ENCODE measurements at places on chromosomes 5 and 9.

DNA sequence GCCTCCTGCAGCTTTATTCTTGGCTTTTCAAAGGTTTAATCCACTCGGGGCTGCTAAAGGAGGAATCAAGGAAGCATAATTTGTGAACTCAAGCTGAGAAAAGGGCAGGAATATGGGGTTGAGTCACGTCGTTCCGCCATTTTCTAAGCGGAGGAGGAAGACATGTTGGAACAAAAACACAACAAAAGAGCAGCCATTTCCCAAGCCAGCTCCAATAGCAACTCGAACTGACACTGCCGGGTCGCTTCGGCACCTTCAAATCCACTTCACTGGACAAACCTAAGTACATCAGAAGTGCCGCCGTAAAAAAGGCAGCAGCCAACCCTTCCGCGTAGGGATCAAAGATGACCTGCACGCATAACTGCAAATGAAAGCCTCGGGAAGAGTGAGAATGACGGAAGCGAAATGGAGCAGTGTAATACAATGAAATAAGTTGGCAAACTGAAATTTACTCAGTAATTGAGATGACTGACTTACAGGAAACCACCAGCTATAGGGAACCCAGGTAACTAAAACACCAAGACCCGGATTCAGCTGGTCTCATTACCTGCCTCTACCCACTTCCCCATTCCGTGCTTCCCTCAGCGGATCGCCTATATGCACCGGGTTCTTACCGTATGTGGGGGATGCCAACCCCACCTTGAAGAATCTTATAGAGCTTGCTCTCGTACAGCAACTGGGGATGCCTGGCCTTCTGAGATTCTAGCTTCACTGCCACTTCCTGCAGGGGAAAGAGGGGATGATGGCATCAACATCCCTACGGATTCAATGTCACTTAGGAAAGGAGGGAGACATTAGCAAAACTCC is 1.6 kb downstream of the CSNK1A1 start:
- DNase-seq: peak; percentile 60

DNA sequence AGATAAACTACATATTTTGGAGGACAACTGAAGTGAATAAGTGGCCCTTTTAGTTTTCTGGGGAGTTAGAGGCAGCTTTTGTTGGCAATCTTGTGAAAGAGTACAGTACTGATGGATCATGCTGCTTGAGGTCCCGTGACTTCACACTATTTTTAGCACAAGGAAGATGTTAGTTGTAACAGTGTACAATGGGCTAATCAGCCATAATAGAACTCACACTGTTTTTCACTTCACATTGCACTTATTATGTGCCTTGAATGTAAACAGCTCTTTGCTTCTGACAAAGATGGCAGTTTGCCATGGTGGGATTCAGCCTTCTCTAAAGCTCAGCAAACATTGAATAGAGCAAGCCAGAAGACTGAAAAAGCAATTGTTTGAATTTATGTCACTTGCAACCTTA is 176.7 kb upstream of the ZNF608 start:
- DNase-seq: no peak

DNA sequence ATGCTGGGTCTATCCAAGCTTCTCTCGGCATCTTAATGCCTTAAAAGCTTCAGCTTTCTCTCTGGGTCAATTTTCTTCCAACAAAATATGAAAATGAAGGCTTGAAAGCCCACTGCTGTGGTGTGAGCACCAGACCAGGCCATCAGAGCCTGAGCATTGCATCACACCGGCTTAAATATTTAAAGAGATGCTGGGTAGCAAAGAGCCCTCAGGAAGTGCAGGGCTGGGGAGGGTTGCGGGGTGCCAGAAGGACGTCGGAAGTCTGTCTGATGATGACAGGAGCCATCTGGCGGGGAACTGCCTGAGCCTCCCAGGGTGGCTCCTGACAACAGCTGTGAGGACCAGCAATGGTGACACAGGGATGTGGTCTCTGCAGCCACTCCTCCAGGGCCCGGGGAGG is 185.5 kb downstream of the OLFM1 start:
- DNase-seq: no peak

GRCh38 chr5:146947181-146947941 is 68.8 kb upstream of the PPP2R2B start:
- no peak for DNase-seq

DNA sequence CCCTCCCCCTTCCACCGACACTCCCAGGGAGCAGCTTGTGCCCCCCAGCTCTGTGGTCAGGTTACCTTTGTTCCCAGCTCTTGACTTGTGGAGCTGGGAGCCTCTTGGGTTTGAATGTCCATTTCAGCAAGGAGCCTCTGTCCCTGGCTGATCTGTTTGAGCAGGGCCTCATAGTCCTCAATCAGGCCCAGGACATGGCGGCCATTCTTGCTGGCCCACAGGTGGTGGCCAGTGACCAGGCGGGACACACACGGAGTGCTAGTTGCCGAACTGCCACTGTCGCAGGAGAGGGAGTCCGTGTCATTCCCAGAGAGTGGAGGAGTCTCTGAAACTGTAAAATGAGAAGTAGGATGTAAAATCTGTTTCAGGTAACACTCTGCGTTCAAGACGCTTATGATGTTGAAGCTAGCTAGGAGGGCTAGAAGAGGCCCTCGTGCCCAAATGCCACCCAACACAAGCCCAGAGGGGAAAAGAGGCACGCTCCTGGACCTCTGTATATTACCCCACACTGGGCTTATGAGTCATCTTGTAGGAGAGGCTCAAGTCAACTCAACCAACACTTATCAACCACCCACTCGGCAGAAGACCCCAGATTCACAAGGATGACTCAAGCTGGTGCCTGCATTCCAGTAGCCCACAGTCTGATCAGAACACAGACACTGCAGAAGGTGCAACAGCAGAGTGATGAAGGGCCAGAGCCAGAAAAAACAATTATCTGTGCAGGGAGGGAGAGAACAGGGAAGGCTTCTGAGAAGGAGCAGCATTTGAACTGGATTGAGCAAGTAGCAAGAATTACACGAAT is 177.0 kb downstream of the CDK5RAP2 start:
- no peak for DNase-seq

- no peak for DNase-seq
These were observed 24.1 kb upstream of the FLT4 start for GRCh38 chr5:180673371-180674089.

DNA sequence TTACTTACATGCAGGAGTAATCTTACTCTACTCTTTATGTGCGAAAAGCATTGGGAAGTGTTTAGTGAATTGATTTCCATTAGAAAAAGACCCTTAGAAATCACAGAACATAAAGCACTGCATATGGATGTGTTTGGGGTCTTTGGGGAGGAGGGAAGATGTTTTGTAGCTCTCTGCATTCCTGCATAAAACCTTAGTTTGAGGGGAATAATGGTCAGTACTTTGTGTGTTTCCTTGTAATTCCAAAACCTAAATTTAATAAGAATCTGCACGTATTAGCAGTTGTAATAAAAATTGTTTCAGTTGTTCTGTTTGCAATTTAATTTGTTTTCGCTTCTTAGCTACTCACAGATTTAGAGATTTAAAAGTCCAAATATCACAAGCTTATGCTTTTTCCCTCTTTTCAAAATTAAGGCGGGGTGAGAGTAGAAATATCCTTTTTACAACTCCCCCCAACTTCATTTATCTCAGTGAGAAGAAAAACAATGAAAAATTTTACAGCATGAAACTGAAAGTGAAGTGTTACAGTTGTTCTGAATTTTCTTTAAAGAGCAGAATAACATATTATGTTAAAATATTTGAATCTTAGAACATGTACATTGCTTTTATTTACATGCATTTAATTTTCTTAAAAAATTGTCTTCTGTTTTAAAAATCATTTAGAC is 143.8 kb downstream of the SMARCA2 start:
- DNase-seq: no peak

DNA sequence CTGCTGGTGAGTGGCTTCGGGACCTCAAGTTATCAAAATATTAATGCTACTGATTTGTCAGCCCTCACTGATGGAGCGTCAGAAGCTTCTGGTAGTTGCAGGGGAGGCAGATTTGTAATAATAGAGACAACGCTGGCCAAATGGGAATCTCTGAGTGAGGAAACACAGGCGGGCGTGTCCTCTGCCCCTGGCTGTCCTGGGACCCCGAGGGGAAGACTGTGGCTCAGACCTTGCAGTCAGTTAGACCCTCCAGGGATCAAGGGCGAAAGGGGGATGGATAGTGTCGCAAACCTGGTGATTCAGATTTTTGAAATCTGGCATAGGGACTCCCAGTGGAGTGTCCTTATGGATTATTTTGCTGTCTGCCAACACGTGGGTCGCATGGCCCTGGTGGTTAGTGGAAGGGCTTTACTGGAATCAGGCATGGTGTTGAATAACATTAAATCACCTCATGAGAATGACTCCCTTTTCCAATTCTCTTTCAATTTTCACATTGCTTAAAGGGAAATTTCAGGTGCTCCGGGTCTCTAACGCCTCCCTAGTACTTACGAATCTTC is 35.1 kb upstream of the NTNG2 start:
- no peak for DNase-seq

GRCh38 chr9:124365036-124365435 is 50.2 kb downstream of the PSMB7 start:
- no peak for DNase-seq

- DNase-seq: no peak
These were observed 46.6 kb downstream of the BNC2 start for GRCh38 chr9:16823906-16824305.

GRCh38 chr5:55141945-55142690 is 17.9 kb upstream of the GPX8 start:
- DNase-seq: no peak

DNA sequence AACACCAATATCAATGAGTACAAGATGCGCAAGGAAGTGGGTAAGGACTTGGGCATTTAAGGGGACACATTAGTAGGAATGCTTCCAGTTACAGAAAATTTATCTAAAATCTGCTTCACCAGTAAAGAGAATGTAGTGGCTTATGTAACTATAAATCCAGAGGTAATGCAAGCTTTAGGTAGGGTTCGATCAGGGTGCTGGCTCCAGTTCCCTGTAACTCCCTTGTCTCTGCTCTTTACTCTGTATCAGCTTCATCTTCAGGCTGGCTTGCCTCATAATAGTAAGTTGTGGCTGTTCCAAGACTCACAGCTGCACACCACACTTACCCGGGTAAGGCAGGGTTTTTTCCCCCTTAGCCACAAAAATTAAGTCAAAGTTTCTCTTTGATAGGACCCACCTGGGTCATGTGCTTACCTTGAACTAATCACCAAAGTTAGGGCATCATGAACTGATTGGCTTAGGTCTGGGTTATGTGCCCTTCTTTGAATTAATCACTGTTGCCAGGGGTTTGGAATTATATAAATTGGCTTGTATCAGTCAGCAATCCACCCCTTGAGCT is 35.5 kb downstream of the ARHGEF37 start:
- no peak for DNase-seq

- DNase-seq: no peak
These were observed 90.5 kb downstream of the FSTL4 start for GRCh38 chr5:133521801-133522200.

- no peak for DNase-seq
These were observed 56.2 kb downstream of the CTNNA1 start for GRCh38 chr5:138809391-138809790.

DNA sequence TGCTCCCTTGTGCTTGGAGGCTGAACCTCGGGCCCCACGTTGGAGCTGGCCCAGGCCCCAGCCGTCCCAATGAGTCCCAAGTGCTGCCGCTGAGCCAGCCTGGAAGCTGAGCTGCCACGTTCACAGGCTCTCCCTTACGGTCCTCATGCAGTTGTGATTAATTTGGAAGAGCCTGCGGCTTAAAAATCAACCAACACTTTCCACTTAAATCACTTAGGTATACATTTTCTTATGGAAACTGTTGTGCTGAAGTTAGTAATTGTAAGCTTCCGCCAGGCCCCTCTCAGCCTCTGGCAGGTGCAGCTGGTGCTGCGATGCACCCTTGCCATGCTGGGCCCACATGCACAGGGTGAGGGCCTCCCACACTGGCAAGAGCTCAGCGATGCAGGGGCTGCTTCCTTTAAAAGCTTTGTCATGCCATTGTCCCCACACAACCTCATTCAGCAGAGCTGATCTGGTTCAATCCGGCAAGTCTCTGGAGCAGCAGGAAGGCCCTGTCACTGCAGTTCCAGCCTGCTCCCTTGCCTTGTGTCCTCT is 61.0 kb downstream of the IPPK start:
- DNase-seq: no peak

DNA sequence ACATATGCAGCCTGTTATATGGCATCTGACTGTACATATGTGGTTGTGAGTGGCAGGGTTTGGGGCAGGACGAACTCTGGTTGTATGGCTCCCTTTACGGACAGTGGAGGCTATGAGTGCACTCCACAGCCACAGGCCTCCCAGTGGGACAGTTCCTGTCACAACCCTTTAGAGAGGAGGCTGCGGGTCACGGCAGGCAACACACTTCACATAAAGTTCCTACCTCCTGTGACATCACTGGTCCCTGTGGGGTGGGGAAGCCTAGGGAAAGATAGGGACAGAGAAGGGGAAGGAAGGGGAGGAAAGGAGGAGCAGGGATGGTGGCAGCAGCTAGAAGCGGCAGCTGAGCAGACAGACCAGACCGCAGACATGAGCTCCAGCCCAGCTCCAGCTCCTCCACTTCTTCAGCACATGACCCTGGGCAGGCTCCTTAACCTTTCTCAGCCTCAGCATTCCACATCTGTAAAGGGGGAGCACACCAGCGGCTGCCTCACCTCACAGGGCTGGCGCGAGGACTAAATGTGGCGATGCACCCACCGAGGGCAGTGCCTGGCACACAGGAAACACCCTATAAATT is 27.4 kb upstream of the CORO2A start:
- DNase-seq: no peak

- DNase-seq: no peak
These were observed 29.0 kb downstream of the VAV2 start for GRCh38 chr9:133963166-133963565.

DNA sequence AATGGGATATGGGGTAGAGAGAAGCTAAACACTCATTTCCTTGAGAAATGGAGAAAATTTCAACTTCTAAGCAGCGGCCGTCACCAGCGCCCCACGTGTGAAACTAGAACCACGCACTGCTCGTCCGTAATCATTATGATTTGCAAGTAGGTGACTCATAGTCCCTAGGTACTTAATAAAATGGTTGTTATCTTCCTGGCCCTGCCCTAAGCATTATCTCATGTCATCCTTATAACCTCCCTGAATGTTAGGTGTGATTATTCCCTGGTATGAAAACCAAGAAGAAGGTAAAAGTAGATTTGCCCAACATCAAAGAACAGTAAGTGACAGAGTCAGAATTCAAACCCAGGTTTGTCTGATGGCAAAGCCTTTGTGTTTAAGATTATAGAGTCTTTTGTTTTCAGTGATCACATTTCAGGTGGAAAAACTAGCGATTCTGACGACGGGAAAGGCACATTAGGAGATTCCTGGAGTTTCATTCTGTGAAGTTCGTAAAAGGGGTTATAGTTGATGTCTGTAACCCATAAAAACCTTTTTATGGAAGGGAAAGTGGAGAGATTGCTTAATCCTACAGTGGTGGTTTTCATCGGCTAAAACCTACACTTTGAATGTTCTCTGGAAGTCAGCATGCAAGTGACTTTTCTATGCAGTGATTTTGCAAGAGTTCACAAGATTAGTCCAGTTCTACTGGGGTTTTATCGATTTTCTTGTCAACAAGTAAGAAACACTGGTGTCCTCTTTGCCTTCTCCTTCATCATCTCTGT is 202.9 kb upstream of the WWC1 start:
- DNase-seq: no peak

Measured in NCI-H526 treated with DMSO at 0.1 percent for 48 hours (cell line).